ENCODE measurements at places on chromosomes 1 and 21.

- DNase-seq, result no peak
Observed at GRCh38 chr1:226708342-226708780, 30.7 kb downstream of the ITPKB start.

DNA sequence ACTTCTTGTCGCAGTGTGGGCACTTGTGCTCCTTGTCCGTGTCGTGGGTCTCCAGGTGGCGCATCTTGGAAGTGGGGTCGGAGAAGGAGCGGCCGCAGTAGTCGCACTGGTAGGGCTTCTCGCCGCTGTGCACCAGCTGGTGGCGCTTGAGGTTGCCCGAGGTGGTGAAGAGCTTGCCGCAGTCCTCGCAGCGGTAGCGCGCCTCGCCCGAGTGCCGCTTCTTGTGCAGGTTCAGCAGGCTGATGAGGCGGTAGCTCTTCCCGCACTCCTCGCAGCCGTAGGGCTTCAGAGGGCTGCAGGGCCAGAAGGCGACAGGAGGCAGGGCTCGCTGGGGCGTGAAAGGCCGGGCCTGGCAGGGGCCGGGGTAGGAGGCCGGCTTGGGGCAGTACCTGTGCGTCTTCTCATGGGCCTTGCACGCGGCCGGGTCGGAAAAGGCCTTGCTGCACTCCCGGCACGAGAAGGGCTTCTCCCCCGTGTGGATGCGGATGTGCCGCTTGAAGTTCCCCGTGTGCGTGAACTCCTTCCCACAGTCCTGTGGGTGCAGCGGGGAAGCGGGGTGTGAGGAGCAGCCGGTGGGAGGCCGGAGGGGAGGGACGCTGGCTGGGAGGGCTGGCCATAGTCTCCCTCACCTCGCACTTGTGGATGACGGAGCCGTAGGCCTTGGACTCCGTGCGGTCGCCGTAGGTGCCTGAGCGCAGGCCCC lies 31.4 kb downstream of the ZBTB17 start:
- DNase-seq, result peak; percentile 30

DNA sequence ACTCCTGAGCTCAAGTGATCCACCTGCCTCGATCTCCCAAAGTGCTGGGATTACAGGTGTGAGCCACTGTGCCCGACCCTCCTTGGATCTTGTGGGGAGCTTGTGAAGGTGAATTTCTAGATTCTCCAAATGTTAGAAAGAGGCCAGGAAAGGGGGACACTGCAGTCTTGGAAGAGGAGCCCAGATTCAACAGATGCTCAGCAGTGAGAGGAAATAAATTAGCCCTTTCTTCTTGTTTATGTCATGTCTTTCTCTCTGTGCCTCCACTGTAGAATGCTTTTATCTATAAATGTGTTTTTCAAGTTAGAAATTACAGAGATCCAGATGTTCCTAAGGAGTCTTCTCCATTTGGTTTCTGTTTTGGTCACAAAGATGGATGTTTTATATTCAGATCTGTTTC lies 346.6 kb upstream of the KAZN start:
- no peak for DNase-seq

GRCh38 chr1:17540255-17541001 lies 930 bp downstream of the ARHGEF10L start:
- no peak for DNase-seq

GRCh38 chr1:29779146-29779545 lies 542.8 kb downstream of the PTPRU start:
- no peak for DNase-seq

DNA sequence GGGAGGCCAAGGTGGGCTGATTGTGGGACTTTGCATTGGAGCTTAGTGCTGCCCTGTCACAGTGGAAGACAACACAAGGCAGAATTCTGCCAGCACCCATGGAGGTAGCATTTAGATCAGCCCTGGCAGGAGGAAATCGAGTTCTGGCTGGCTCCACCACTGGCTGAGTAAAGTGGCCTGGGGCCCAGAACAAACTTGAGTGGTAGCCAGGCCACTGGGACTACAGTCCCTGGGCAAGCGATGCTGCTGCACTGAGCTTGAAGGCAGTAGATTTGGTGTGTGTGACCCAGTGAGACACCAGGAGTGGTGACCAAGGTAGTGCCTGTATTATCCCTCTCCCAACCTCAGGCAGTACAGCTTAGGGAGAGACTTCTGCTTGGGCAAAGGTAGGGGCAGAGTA lies 22.5 kb upstream of the UHMK1 start:
- no peak for DNase-seq

GRCh38 chr1:228923973-228924686 lies 188.9 kb downstream of the RHOU start:
- DNase-seq, result no peak

DNA sequence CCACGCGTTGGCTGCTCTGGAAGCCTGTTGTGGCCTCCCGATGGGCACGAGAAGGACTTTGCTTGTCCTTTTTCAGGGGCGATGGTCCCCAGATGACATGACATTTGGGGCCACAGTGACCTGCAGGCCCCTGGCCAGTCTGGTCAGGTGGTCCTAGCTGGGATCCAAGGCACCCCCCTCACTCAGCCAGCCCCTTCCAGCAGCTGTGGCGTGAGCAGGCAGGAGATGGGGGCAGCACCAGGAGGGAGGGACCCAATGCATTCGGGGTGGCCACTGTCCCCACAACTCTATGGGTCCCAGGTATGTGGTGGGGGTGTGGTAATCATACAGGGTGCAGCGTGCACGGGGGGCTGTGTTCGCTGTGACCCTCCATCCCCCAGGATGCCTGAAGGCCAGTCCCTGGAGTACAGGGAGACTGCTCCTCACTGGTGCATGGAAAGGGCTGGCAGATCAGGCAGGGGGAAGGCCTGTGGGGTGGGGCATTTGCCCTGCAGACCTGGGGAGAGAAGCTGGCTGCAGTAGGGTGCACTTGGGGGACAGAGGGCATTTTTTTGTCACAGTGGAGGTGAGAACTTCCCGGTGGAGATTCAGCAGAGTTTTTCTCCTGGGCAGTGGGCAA lies 31.7 kb downstream of the WNT3A start:
- no peak for DNase-seq

- DNase-seq, result no peak
Observed at GRCh38 chr1:221284028-221284427, 404.8 kb downstream of the HLX start.

GRCh38 chr1:9652379-9653209 lies 1.1 kb downstream of the PIK3CD start:
- peak; percentile 72 for DNase-seq

- no peak for DNase-seq
Observed at GRCh38 chr1:167229719-167230385, 9.2 kb downstream of the POU2F1 start.

DNA sequence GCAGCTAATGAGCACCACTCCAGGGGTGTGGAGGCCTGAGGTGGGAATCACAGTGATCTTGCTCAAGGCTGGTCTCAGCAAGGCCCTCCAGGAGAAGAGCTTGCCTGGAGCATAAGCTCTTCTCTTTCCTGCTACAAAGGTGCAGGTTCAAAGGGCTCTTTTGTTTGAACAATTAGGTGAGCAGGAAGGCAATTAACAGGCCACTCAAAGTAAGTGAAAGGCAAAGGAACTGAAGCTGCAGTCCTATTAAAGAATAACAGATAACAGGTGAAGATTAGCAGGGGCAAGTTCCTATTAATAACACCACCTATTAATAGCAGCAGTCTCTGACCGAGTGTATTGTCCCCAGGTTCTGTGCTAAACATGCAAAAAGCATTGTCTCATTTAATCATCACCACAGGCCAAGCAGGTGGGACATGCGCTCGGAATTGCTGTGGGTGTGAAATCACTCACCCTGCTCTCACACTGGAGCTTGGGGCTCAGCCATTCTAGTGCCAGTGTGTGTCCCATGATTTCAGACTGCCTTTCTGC lies 113.8 kb downstream of the RHOU start:
- DNase-seq, result no peak

- no peak for DNase-seq
Observed at GRCh38 chr21:29025328-29025713, 853 bp downstream of the USP16 start.

GRCh38 chr1:214957330-214958137 lies 125.0 kb upstream of the KCNK2 start:
- no peak for DNase-seq

- no peak for DNase-seq
Observed at GRCh38 chr1:54738244-54738643, 22.6 kb downstream of the TTC4 start.

DNA sequence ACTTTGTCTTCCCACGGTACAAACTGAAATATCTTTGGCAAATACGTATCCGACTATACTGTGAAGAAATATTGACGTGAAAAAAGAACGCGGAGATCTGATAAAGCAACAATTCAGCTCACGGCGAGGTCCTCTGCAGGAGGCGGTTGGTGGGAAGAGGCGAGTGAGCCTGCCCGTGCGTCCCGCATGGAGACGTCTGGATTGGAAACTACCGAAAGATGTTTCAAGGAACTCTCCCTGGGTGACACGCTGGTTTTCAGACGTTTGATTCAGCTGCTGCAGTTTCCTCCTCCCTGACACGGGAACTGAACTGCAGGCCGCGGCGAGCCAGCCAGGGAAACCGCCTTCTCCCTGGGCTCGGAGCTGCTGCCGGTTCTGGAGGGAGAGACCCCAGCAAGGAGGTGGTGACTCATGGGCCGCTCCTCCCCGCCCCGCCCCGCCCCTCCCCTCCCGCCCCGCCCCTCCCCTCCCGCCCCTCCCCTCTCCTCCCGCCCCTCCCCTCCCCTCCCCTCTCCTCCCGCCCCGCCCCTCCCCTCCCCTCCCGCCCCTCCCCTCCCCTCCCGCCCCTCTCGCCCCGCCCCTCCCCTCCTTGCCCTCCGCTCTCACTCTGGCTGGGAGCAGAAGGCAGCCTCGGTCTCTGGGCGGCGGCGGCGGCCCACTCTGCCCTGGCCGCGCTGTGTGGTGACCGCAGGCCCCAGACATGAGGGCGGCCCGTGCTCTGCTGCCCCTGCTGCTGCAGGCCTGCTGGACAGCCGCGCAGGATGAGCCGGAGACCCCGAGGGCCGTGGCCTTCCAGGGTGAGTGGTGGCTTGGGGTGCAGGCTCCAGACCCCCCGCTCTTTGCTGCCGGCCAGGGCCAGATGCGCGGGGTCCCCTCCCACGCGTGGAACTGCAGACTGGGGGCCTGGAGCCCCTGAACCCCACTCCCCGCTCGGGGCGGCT lies at the start of gene COL6A1:
TSS of gene COL6A1 (plus strand) at position 620 of the 941 bp plus-strand sequence. CDS start at position 701, 81 bp downstream.
- peak; percentile 75 for DNase-seq

DNA sequence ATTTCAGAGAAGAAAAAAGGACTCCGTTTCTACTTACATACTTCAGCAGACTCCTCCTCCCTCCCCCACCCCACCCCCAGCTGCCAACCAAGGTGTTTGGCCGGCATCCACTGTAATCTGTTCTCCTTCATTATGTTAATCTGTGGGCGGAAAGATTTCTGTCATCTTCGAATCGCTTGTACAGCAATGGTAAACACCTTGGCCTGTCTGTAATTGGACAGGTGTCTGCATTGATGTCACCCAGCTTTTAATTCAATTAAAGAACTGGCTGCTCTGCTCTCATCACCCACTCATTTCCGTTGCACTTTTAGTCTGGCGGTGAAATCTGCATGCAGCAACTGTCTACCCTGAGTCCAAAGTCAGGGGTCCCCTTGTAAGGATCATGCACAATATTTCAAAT lies 368.6 kb downstream of the USH2A start:
- DNase-seq, result no peak

DNA sequence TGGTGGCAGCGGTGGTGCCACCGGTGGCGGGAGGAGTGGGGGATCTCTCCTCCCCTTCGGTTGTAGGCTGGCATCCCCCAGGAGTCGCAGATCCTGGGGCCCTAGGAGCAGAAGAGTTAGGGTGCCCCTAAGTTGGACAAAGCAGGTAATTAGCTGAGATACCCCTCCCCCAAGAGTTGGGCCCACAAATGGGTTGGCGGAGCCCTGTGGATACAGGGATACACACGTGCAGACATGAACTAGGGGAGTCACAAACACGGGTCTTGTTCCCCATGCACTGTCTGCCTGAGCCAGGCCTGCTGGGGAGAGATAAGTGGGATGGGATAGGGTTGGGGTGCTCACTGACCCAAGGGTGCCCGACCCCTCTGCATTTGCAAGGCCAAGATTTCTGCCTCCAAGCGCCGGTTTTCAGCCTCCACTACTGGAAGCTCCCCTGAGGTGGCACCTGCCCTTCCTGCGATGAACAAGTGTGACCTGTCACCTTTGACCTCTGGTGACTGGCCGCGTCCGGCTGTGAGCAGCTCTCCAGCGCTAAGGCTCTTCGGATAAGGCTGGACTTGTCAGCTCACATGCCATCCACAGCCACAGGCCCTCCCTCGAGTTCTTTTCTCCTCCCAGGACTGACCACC lies 1.8 kb downstream of the CCDC17 start:
- no peak for DNase-seq

DNA sequence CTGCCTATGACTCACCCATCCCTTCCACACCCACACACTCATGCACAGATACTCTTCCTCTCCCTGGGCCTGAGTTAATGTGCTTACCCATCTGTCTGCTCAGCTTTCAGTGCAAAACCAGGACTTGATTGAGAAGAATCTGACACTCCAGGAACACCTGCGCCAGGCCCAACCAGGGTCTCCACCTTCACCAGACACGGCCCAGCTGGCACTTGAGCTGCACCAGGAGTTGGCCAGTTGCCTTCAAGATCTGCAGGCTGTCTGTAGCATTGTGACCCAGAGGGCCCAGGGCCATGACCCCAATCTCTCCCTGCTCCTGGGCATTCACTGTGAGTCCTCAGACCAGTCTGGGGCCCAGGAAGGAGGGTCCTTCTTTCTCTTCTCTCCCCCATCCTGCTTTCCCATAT lies 3.5 kb upstream of the SH3BGRL3 start:
- no peak for DNase-seq
